Spleen (tissue), 13 donors: ENCODE measurements at places on chromosomes 2 and 18. TPM values are rescaled to one million over a fixed set of nuclear protein-coding genes. Genes with fewer than 3 reads are reported as not detected.

The DCAF17 gene
- 15.5 TPM for total RNA-seq

DNA sequence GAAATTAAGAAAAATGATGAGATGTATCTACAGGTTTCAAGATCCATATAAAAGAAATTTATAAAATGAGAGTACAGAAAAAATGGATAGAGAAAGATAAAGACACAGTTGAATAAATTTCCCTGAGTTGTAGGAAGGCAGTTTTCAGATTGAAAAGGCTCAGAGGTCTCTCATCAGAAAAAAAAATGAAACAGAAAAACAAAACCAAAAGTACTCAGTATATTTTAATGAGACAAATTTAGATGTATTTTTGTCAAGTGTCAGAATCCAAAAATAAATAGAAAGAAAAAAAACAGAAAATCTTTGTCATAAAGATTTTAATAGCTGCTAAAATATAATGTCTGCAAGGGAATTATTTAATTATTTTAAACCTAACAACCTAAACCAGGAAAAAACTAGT, 520.5 kb downstream of the KCNJ3 start:
- DNase-seq, result no peak
- no peaks in the 10 kb centered on the region for H3K27me3 ChIP-seq
- no peaks in the 10 kb centered on the region for H3K36me3 ChIP-seq

The PTPN4 gene
- total RNA-seq, result 36.7 TPM

- no peaks in the 10 kb centered on the region for H3K36me3 ChIP-seq
- DNase-seq, result no peak
- no peaks in the 10 kb centered on the region for H3K4me1 ChIP-seq
- no peak overlapping the region for H3K4me3 ChIP-seq
- H3K27me3 ChIP-seq, result no peaks in the 10 kb centered on the region
- no peak overlapping the region for H3K27ac ChIP-seq
Measured at GRCh38 chr2:205787761-205788160, 105.5 kb downstream of the NRP2 start.

GRCh38 chr2:54642677-54643430, 80.6 kb upstream of the EML6 start:
- peaks cover 60% of the 10 kb centered on the region for H3K36me3 ChIP-seq
- peaks cover 21% of the 10 kb centered on the region for H3K4me1 ChIP-seq
- H3K27ac ChIP-seq, result peak overlapping the region; percentile 55
- DNase-seq, result no peak
- H3K4me3 ChIP-seq, result no peak overlapping the region

The RTKN gene
- total RNA-seq, result 7.2 TPM

DNA sequence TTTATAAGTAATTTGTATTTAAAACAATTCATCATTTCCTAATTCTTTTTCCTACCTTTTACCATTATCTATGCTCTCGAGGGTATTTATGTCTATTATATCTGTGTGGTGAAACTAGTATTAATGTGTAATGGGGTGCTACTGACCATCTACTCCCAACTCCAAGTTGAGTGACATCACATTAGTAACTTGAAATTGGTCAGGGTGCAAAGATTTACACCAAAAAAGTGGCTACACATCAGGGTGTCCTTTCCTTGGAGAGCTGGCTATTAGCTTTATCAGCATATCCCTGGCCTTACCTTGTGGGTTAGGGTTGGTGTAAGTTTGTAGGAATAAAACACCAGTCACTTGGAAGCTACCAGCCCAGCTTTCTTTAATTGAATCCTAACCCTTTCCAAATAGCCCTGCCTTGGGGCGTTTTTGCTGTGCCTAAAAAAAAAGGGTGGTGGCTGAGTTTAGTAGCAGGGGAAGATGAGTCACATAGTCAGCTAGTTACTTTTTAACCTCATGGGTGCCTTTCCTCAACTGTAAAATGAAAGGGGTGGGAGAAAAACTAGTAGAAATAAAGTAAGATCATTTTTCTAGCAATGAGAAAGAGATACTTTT, 14.0 kb downstream of the ANXA4 start:
- H3K27ac ChIP-seq, result no peak overlapping the region
- no peak for DNase-seq
- peaks cover 22% of the 10 kb centered on the region for H3K4me1 ChIP-seq
- no peaks in the 10 kb centered on the region for H3K27me3 ChIP-seq
